ENCODE measurements at places on chromosomes 13 and 19.

GRCh38 chr19:28656644-28657043 is 556.3 kb downstream of the UQCRFS1 start:
- no peak for DNase-seq

GRCh38 chr13:102657630-102658029 is 37.2 kb downstream of the METTL21C start:
- no peak for DNase-seq

DNA sequence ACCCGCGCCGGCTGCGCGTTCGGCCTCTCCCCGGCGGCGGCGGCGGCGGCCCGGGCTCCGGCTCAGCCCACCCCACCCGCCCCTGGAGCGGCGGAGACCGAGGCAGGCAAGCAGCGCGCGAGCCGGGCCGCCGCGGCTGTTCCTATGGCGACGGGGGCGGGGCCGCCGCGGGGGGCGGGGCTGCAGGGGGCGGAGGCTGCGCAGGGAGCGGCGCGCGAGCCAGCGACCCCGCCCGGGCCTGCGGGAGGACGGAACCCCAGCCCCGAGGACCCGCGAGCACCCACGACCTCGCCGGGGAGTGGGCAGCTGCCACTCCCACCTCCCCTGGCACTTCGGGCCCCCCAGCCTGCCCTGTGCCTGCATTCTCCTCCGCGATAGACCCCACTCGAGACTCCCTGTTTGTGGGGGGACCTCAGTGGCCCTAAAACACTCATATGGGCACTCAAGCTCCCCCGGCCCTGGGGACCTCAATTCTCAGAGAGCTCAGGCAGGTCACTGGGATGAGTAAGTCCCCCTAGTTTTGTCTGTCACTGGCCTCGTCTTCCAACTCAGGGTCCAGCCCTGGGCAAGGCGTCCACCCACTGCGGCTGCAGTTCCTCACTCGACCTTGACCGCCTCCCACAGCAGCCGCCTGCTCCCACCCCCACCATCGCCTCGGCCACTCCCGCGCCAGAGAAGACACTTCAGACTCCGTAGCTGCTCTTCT is at the start of gene CTXN1:
Gene CTXN1 (minus strand): TSS at position 115 of the 706 bp plus-strand sequence. CDS start 597 bp downstream, outside the sequence.
- peak; percentile 74 for DNase-seq

DNA sequence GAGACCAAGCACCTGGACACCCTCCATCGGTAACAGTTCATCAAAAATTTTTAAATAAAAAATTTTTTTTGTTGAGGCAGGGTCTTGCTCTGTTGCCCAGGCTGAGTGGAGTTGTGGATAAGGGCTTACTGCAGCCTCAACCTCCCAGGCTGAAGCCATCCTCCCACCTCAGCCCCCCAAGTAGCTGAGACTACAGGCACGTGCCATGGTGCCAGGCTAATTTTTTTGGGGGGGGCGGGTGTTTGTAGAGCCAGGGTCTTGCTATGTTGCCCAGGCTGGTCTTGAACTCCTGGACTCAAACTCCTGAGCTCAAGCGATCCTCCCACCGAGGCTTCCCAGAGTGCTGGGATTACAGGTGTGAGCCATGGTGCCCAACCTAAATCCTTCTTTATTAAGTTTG is 4.7 kb downstream of the LGALS7B start:
- DNase-seq, result no peak

- no peak for DNase-seq
These were observed 673 bp downstream of the TEAD2 start for GRCh38 chr19:49361438-49362047.

GRCh38 chr13:30846311-30846710 is 59.8 kb upstream of the MEDAG start:
- DNase-seq, result no peak

DNA sequence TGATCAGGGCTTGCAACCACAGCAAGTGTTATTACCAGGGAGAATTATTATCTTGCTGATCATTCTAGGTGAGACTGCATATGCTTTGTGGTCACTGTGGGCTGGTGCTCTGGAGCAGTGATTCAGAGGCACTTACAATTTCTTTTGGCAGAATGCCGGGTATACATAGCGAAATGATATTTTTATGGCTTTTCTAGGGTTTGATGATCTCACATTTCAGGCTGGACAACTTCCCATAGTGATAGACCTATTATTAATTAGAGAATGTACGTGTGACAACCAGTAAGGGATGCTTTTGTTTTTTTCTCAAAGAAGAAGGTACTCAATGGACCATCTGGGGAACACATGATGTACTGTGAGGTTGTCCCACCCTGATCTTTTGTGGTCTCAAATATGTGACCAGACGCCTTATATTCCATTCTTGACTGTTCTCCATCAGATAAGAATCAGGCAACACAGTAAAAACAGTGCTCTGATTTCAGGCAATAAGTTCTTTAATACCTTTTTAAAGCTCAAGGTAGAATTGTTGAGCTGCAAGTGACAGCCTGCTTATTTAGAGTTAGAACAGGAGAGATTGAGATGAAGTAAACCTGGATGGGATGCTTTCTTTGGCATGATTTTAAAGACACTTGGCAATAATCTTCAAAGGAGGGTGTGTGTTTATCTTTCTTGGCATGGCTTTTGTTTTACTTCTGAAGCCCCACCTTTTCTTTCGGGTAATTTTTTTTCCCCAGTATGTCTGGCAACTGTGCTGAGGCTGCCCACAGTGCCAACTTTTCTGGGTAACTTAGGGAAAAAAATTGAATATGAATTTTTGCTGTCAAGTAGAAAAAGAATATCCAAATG is 27.4 kb upstream of the SCEL start:
- no peak for DNase-seq

GRCh38 chr13:29887030-29887557 is 36.7 kb upstream of the UBL3 start:
- no peak for DNase-seq
